ENCODE measurements at places on chromosomes 7 and 10.

GRCh38 chr7:69276011-69276729 lies 322.1 kb upstream of the AUTS2 start:
- DNase-seq: no peak

DNA sequence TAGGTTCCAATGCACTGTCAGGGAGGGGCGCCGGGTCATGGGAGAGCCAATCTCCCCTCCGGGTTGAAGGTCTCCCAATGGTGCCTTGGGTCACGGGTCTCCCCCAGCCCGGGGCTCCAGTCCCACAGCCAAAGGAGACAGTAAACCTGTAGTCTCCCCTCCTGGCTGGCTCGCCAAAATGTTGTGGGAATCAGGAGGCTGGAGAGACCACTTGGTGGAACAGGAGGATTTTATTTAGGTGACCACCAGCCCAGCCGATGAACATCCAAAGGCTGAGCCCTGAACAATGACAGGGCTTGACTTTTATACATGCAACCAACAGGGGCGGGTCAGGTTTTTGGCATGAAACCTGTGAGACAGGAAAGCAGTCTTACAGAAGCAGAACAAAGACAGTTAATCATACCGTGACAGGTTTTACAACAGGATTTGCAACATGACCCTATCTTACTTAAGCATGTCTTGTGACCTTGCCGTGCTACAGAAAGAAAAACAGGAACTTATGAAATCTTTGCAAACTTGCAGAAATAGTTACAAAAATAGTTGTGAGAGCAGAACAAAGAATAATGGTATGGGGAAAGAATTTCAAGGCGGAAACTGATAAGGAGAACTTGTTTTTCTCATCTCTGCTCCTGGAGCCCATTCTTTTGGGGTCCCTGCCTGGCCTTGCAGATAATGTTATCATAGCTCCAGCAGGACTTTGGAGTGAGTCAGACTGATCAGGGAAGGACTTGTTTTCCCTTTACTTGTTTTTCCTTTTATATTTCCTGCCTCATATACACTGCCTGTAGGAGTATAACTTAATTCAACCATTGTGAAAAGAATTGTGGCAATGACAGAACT lies 7.1 kb downstream of the ERV3-1 start:
- no peak for DNase-seq

GRCh38 chr10:102713539-102713813 lies 721 bp downstream of the ARL3 start:
- peak; percentile 48 for DNase-seq

DNA sequence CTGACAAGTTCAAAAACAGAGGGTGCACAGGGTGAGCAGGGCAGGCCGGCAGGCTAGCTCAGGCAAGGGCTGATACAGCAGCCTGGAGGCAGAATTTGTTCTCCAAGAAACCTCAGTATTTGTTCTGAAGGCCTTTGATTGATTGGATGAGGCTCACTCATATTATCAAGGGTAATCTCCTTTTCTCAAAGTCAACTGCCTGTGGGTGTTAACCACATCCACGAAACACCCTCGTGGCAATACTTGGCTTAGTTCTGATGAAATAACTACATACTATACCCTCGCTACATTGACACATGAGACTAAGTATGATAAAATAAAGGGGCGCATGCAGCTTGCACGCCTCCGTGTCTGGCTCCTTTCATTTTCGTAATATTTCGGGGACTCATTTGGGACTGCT lies 4.4 kb upstream of the PPP2R2D start:
- no peak for DNase-seq

- DNase-seq: no peak
These were observed 13.7 kb downstream of the PHTF2 start for GRCh38 chr7:77812290-77812685.

DNA sequence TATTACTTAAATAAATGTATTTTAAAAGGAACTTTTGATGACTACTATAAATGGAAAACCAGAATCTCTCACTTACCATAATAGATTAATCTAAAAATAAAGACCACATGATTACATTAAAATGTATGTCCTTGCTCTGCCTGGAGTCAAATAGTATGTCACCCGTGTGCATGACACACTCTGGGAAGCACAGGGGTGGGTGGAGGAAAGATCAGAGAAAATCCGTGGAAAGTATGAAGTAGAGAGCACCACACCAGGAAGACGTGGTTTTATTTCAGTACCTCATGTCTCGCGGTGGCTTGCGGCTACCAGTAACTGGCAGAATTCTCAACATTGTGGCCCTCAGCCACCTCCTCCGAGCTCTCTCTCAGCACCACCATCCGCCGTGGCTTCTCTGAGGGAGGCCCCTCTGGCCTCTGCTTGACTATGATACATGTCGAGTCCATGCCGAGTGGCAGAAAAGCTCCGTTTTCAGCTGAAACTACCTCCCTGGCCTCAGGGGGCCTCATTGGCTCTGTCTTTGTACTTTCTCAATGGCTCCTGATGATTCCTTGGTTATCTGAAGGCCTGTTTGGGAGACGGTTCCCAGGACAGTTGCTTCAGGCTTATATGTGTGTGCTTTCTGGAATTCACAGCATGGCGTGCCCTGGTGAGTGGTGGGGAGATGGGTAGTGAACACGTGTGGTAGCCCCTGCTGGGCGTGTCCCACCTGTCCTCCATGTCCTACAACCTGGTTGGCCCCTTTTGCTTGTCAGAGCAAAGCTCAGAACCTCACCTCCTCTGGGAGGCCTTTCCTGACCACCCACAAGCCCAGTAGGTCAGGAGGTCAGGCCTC lies 49.8 kb downstream of the LHPP start:
- no peak for DNase-seq

DNA sequence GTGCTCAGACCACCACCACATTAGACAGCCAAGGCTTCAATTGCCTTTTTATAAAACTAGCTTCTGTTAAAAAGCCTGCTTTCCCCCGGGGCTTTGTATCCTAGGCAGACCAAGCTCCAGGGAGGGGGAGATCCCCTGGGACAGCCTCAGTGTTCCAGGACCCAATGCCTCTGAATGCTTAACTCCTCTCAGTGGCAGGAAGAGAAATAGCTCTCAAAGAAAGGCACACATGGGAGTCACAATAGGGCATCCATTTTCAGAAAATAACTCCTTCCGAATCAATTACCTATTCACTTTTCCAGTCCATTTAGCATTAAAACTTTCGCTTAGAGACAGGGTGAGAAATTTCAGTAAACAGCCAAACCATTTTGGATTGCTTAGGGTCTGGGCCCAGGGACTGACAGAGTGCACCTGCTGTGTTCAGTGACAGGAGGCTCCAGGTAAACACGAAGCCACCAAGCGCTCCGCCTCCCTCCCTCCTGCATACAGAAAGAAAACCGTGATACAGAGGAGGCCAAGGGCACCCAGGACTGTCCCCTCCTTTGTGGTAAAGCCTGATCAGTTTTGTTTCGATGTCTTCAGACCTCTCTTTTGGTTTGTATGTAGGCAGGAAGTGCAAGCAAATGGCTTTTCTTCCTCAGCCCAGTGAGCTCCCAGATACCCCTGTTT lies 599.7 kb downstream of the KCNMA1 start:
- DNase-seq: no peak

DNA sequence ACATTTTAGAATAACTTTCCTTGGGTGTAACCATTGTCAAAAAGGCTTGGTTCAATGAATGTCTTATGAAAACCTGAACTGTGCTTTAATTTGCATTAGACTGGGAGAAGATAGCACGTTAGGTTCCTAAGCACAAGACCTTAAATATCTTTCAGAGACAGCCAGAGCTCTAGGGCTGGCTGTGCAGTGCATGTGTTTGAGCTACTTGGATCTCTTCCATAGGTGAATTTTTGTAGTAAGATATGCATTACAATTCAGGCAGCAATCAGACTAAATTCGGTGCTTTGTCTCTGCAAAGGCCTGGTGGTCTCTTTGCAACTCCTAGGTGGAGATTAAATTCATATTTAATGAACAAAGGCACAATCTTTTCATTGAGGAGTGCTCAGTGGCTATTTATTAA lies 192.0 kb downstream of the ZNF438 start:
- DNase-seq: no peak

Data from activated CD4-positive, alpha-beta T cell treated with anti-CD3 and anti-CD28 coated beads, Interleukin-2, amount 50 U/mL, for 4 hours (primary cell).